ENCODE measurements at places on chromosomes 12 and 14.

GRCh38 chr14:104343294-104343625 lies 204.9 kb downstream of the KIF26A start:
- no peak for DNase-seq

DNA sequence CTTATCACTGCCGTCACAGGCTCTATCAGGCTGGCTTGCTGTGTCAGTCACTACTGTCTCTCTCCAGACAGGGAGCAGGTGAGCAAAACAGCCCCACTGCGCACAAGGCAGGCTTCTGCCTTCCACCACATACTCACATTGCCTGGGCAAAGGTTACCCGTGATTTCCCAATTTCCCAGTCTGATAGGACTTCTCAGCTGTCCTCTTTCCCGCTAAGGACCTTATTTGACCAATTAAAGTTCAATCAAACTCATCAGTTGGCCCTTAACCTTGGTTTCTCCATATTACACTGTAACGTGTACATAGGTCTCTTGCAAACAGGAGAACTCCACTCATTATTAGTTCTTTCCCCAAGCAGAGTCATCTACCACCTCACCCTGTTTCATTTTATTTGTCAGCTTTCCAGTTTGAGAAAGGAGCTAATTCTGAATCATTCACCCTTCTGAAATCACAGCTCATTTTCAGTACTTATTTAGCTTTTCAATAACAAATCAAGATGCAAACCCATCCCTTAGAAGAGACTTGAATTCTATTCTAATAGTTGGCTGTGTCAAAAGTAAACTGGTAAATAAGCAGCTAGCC lies 170.8 kb downstream of the ESR2 start:
- DNase-seq = no peak

DNA sequence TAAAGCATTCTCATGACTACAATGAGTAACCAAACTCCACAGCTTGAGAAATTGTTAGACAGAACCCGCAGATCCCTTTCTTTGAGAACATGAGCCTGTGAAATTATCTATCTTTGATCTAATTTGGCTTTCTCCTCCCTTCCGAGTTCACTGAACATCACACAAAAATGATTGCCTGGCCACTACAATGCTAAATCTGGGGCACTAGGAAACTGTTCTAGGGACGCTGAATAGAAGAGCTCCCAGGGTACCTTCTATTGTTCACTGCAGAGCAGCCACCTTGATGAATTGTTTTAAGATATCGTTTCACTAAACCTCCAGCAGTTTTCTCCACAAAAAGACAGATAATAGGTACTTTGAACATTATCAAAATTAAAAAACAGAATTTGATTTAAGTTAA lies 47.5 kb downstream of the SINHCAF start:
- DNase-seq = no peak

- no peak for DNase-seq
Observed at GRCh38 chr12:119432949-119433348, 98.4 kb downstream of the CCDC60 start.

DNA sequence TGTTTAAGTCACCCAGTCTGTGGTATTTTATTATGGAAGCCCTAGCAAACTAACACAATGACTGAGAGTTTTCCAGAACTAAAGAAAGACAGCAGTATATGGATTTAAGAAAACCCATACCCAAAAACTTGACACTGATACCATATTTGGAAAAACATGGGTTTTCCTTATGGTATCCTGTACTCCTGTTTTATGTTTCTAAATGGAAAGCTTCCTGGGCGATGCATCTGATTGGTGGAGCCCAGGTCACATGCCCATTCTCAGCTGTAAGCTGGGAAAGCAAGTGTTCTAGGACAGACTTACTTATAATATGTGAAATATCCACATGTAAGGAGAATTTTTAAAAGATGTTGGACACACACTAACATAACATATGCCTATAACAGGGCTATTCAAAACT lies 4.5 kb upstream of the RNASE4 start:
- DNase-seq = no peak

- peak; percentile 26 for DNase-seq
Observed at GRCh38 chr12:108709697-108710096, 21.6 kb downstream of the CORO1C start.

DNA sequence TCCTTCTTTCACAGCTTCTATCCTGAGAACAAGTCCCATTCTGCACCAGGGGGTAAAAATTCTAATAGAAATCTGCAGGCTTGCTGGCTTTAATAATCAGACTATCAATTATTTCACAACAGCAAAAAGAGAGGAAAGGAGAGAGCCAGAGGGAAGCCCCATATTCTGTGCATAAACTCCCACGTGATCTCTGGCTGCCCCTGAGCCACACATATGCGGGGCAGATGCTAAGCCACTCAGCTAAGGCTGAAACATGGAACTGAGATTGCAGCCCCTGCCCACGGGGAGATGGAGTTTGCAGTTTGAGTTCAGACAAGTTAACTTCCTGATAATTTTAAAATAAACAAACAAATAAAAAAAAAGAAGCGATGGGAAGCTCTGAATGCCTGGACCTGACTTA lies 254.4 kb upstream of the CCDC196 start:
- no peak for DNase-seq

- DNase-seq = no peak
Observed at GRCh38 chr12:18546399-18546798, 191.4 kb downstream of the PLCZ1 start.

DNA sequence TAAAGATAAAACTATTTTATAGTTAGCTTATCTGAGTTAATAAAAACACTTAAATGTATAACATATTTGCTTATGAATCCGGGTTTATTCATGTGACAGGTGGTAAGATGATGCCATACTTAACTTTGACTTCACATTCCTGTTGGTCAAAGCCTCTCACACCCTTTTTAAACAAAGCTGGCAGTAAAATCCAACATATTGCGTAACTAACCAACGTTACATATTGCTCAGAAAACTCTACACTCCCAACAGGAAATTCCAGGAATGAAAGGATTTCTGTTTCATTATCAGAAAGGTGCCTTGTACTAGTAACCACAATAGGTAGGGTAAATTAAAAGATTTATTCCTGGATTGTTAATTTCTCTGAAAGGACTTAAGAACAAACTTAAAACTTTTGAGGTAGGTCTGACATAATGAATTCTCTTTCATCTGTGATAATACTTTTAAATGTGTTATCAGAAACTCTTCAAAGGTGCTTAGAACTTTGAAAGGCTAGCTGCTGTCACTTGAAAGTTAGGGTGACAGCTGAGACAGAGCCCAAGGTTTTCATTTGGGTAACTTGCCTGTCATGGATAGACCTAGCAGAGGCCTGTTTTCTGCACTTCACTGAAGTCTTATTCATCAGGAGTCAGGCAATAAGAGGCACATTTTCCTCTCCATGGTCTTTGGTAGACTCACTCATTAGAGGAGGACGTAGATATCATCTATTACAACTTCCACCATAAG lies 23.8 kb upstream of the CATSPERB start:
- no peak for DNase-seq

DNA sequence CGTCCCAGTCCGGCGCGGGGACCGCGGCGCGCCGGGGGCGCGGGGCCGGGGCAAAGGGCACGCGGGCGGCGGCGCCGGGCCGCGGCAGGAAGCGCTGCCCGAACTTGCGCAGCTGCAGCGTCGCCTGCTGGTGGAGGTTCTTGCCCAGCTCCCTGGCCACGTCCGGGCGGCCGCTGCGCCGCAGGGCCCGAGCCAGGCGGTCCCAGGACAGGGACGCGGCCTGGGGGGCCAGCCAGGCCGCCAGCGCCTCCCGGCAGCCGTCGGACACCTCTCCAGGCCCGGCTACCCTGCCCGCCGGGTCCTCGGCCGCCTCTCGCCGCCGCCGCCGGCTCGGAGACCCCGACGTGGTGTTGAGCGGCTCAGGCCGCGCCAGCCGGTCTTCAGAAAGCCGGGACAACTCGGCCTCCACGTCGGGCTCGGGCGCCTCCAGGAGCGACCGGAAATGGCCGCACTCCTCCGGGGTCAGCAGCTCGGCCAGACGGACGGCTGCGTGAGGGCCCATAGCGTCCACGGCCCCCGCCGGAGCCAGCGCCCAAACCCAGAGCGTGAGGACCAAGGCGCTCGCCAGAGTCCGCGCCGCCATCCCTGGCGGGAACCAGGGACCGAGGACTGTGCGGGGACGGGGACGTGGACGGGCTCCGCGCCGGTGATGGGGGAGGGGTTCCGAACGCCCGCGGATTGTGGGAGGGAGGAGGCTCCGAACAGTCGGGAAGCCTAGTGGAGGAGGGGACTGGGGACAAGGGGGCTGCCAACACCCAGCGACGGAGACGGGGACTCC lies 34.0 kb downstream of the FIGNL2 start:
- DNase-seq = peak; percentile 64

- DNase-seq = peak; percentile 96
Observed at GRCh38 chr14:93073910-93074769, 41.6 kb downstream of the ITPK1 start.

- DNase-seq = no peak
Observed at GRCh38 chr12:76337583-76337982, 10.6 kb downstream of the BBS10 start.

DNA sequence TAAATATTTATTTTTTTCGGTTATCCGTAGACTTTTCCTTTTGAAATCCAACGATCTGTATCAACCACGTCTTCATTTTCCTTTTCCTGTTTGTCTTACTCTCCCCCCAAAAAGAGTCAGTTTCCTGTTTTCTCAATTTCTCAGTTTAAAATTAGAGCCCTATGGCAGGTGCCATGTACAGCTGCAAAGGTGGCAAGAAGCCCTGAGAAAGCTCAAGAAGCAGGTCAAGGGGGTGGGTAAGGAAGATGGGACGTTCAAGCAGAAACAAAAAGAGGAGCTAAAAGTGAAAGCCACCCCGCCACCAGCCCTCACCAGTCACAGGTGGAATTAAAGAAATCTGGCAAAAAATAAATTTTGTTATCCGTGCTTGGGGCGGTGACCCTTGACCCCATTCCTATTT lies 26.7 kb downstream of the SLC35E3 start:
- no peak for DNase-seq

DNA sequence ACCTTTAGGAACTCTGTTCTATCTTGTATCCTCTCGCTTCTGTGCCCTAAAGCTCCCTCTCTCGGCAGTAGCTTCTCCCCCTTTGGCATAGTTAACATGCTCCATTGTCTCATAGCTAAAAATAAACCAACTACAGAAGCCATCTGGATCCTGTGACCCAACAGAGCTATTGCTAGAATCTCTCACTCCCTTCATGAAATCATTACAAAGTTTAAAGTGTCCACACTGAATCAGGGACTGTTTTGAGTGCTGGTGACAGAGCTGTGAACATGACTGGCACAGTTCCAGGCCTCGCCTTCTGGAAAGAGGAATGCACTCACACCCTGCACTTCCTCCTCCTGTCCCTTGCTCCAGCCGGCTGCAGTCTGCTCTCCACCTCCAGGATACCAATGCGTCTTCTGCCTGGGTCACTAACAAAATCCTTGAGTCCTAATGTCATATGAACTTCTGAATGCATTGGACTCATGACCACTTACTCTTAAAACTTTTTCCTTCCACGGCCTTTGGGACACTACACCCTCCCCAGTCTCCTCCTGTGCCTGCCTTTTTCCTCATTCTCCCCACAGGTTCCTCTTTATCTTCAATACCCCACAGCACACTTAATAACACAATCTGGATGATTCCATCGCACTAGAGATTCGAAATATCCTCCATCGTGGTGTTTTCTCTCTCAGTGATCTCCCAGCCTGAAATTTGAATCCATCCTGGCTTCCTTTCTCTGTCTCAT lies 13.2 kb downstream of the PLBD1 start:
- DNase-seq = peak; percentile 69

DNA sequence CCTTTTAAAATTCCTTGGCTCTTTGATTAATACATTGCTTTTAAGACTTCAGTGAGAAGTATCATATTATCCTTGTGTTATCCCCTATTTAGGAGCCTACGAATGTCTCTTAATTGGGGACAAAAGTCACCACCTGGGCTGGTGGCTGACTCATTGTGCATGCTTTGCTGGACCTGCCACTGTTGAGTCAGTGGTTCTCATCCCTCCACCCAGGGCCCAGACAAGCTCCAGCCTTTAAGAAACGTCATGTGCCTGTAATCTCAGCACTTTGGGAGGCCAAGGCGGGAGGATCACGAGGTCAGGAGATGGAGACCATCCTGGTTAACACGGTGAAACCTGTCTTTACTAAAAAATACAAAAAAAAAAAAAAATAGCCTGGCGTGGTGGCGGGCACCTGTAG lies 57.9 kb downstream of the OTX2 start:
- no peak for DNase-seq

DNA sequence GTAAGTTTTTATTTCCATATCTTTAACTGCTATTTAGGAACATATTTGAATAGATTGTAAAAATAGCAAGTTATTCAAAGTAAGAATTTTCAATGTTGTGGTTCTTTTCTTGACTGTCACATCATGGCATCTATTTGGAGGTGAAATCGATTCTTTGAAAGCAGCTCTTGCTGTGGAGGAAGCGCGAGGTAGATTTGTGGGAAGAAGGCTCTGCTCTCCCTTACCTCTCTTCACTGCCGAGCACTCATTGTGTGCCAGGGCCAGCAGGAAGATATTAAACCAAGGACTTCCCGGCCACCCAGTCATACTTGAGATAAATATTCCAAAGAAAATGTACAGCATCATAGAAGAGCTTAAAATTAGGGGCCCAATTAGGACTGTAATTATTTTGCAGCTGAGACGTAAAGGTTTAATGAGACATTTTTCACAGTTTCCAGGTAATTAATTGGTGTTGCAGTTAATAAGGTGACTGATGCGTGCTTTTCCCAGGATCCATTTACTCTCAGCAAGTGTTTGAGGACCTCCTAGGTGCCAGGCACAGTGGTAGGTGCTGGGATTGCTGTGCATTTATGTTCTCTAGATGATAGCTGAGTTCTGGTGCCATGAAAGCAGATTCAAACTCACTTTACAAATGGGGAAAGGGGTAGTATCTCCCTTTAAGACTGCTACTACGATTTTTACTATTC lies 89.2 kb upstream of the DYNC1H1 start:
- no peak for DNase-seq

GRCh38 chr12:89632778-89633177 lies 75.9 kb downstream of the ATP2B1 start:
- DNase-seq = no peak

GRCh38 chr14:74538411-74539391 lies 45.1 kb downstream of the ISCA2 start:
- no peak for DNase-seq

Data from AML-193 (cell line).